ENCODE measurements at places on chromosomes 2 and 18.

GRCh38 chr2:10629819-10630532 lies 59.8 kb downstream of the NOL10 start:
- H3K27me3 ChIP-seq = no peaks in the 10 kb centered on the region
- H3K27ac ChIP-seq = no peak overlapping the region
- no peak overlapping the region for H3K4me3 ChIP-seq

DNA sequence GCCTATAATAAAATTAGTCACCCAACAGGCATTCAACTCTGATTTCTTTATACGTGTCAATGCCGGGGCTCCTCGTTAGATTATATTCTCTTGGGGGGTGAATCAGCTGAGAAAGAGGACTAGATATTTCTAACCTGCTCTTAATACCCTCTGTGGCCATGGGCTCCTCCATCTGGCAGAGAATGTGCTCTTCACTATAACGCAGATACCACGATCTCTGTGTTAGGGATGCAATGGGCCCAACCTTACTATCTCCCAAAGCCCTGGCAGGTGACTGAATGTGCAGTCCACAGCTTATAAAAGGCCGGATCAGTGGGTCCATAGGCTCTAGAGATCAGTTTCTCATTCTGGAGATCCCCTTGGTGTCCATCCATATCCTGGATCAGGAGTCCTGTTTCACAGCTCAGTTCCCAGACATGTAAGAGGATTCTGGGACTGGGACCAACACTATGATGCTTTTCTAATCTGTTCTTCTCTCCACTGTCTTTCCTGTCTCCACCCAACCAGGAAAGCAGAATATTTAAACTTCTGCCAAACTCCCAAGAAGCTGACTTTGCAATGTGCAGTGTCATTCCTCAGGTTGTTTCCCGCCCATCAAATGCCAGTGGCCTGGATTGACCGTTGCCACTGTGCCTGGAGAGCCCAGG lies 71.4 kb upstream of the CELF4 start:
- H3K4me1 ChIP-seq = no peaks in the 10 kb centered on the region
- no peaks in the 10 kb centered on the region for H3K36me3 ChIP-seq
- no peaks in the 10 kb centered on the region for H3K27me3 ChIP-seq
- H3K4me3 ChIP-seq = no peak overlapping the region

GRCh38 chr18:6521803-6522418 lies 107.2 kb upstream of the L3MBTL4 start:
- no peak overlapping the region for H3K4me3 ChIP-seq
- no peaks in the 10 kb centered on the region for H3K27me3 ChIP-seq
- H3K36me3 ChIP-seq = no peaks in the 10 kb centered on the region
- H3K27ac ChIP-seq = no peak overlapping the region
- no peaks in the 10 kb centered on the region for H3K4me1 ChIP-seq
- no peak for DNase-seq

DNA sequence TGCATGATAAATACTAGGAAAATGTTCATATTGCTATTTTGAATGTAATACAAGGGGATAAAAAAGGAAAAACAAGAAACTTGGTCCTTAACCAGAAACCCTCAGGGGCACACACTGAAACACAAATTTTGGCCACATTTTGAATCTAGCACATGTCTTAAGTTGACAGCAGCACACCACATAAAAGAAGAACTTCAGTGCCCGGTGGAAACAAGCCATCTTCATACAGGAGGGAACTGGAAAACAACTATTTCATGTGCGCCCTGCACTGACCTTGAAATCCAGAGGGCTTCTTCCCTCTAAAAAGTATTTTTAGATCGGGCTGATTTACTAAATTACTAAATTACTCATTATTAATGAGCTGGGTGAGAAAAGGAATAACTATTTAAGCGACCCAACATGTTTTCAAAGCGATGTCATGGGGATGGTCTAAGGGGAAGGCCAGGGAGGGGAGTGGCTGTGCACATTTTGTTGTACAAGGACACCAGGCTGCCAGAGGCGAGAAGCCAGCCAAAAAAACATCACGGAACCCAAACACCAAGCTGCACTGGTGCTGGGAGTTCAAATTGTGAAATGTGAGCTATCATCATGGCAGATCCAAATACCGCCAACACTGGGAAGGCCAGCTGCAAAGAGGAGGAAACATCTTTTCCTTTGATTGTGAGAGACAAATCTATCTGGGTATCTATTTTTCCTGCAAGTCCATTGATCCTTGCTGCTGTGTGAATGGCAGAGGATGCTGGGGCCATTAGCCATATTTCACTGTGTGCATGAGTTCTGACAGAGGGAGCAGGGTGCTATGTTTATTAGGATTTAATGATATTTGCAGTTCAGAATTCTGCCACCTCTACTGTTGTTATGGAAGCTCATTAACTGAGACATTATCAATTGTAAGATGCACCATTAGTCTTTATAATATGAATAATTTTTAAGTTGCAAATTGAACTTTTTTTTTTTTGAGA lies 150.7 kb upstream of the LMAN1 start:
- H3K4me3 ChIP-seq = no peak overlapping the region
- H3K4me1 ChIP-seq = peaks cover 92% of the 10 kb centered on the region
- no peak for DNase-seq
- H3K27me3 ChIP-seq = no peaks in the 10 kb centered on the region

DNA sequence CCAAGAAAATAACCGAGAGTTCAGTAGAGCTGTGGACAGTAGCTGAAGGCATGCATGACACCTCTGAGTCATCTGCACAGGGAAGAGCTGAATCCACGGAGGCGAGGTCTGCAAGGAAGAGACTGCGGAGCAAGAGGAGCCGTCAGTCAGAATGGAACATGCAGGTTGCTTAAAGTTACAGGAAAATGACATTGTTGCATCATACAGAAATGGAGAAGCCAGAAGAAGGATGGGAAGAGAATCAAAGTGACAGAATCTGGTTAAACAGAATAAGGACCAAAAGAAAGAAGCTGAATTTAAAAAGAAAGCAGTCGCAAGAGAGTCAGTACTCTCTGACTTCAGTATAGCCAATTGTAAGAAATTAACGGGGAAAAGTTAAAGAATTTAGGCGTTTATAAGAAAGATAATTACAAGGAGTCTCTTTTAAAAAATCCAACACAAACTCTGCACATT lies 533.8 kb downstream of the ADCYAP1 start:
- no peak for DNase-seq
- no peak overlapping the region for H3K4me3 ChIP-seq
- no peaks in the 10 kb centered on the region for H3K27me3 ChIP-seq
- no peak overlapping the region for H3K27ac ChIP-seq
- H3K4me1 ChIP-seq = no peaks in the 10 kb centered on the region
- H3K36me3 ChIP-seq = no peaks in the 10 kb centered on the region

Data from HFFc6 (cell line).